ENCODE measurements at places on chromosomes 13 and 19.

- DNase-seq = no peak
Observed at GRCh38 chr19:6221878-6222746, 57.7 kb downstream of the MLLT1 start.

DNA sequence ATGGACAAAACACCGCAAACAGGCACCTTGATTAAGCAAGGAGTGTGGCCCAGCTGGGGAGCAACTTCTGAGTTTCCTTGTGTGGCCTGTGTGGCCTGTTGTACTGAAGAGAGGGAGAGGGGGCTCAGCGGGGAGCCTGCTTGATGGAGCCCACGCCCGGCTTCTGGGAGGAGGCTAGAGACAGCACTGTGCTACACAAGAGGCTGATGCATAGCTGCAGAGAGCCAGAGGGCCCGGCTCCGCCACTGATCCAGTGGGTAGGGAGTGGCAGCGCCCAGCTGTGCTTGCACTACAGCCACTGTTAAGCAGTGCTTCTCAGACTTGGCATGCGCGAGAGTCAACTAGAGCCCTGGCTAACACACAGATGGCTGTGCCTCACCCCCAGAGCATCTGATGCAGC is 19.0 kb downstream of the LYL1 start:
- no peak for DNase-seq

- no peak for DNase-seq
Observed at GRCh38 chr13:44293908-44294735, 79.5 kb upstream of the SERP2 start.

DNA sequence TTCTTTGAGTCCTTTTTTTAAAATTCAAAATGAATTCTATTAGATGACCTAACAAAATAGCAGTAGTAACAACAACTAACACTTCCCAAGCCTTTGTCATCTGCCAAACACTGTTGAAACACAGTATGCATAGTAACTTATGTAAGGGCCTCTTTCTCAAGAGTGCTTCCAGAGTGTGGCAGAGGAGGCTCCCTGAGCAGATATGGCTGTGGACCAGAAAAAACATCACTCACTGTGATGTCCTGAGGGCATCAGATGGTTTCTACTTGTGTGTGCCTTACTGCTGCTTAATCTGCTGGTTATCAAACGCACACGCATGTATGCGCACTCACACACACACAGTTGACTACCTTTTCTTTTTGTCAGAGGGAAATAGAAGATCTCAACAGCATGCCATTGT is 110.8 kb downstream of the DLEU7 start:
- no peak for DNase-seq

- DNase-seq = no peak
Observed at GRCh38 chr13:39930544-39931444, 275.3 kb downstream of the COG6 start.

DNA sequence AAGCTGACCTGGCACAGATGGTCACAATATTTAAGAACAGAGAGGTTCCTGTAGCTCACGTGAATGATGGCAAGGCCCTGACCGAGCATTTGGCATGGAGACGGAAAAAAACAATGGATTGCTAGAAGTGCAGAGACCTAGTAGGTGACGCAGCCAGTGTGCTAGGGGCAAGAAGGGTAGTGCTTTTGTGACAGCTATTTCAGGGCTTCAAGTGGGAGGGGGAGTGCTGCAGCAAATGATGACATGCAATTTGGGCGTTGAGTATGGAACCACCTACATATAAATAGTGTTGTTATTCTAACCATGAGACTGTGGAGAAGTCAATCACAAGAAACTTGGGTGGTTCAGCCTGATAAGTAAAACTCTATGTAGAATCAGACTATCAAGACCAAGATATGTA is 65.7 kb upstream of the IL17D start:
- DNase-seq = no peak

All from NCI-H82 (cell line).